Cardiac muscle cell (in vitro differentiated cells and primary cell): ENCODE measurements at places on chromosomes 1 and 21. TPM values are rescaled to one million over a fixed set of nuclear protein-coding genes. Genes with fewer than 3 reads are reported as not detected.

Gene BARHL2
- polyA plus RNA-seq, result not detected in 2 replicates

Gene IVL
- not detected in 2 replicates for polyA plus RNA-seq

Gene C1orf94
- not detected in 2 replicates for polyA plus RNA-seq

Gene HSD3B1
- polyA plus RNA-seq, result 0.07 TPM in 1 of 2 replicates, not detected in the other

Gene COA7
- polyA plus RNA-seq, result 10.4 and 14.2 TPM in 2 replicates
